CD4-positive, alpha-beta T cell (primary cell): ENCODE measurements at places on chromosomes 12 and 14.

DNA sequence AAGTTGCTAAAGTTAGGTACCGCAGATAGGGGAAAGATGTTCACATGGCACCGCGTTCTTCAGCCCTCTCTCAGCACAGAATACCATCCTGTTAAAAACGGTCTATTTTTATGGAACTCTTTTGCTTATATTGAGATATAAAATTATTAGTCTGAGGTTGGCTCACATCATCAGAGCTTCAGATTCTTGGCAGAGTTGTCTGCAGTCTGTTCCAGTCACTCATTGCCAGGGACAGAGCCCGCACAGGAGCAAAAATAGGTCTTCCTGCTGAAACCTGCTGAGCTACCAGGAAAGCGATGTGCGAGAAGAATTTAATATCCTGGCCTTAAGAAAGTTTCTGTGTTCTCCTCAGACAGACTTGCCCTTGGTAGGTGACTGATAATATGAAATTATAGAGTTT lies 249.8 kb downstream of the VRK1 start:
- H3K36me3 ChIP-seq: no peaks in the 10 kb centered on the region
- H3K4me3 ChIP-seq: no peak overlapping the region
- DNase-seq: no peak
- H3K27ac ChIP-seq: no peak overlapping the region
- no peaks in the 10 kb centered on the region for H3K4me1 ChIP-seq

- H3K4me3 ChIP-seq: no peak overlapping the region
- no peaks in the 10 kb centered on the region for H3K36me3 ChIP-seq
- no peak overlapping the region for H3K27ac ChIP-seq
- H3K27me3 ChIP-seq: no peaks in the 10 kb centered on the region
- no peaks in the 10 kb centered on the region for H3K4me1 ChIP-seq
These were observed 211.0 kb upstream of the FAR2 start for GRCh38 chr12:28938056-28938455.

- H3K4me3 ChIP-seq: peak overlapping the region; percentile 49
- no peaks in the 10 kb centered on the region for H3K36me3 ChIP-seq
- H3K4me1 ChIP-seq: peaks cover 31% of the 10 kb centered on the region
These were observed 50.4 kb downstream of the DYRK2 start for GRCh38 chr12:67698672-67699581.

DNA sequence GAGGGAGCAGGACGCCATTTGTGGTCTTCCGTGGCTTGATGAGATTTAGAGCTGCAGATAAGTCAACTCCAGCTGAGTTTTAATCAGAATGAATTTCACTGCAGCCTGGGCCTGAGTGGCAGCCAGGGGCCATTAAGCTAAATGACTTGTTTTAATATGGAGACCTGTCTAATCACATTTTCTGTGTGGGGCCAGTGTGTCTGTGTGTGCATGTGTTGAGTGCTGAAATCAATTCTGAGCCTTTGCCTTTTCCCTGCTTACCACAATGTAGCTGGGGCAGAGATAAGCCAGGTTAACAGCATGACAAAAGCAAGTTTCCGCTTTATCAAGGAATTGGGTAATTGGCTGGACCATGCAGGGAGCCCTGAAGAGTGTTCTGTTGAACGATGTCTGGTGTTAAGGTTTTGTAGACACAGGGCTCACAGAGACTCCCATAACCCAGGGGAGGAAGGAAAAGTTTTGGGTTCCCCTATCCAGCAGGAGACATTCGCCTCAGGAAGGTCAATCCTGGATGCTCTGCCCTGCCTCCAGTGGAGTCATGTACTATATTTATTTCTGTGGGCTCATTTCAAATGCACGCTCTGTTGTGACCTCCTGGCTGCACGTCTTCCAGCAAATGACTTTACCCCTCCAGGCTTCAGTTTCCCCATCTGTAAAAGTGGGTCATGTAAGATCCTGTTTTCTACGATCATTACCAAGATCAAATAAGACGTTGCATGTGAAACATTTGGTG lies 24.2 kb downstream of the RPH3A start:
- no peak for DNase-seq
- no peak overlapping the region for H3K4me3 ChIP-seq
- H3K27me3 ChIP-seq: peaks cover 6% of the 10 kb centered on the region

DNA sequence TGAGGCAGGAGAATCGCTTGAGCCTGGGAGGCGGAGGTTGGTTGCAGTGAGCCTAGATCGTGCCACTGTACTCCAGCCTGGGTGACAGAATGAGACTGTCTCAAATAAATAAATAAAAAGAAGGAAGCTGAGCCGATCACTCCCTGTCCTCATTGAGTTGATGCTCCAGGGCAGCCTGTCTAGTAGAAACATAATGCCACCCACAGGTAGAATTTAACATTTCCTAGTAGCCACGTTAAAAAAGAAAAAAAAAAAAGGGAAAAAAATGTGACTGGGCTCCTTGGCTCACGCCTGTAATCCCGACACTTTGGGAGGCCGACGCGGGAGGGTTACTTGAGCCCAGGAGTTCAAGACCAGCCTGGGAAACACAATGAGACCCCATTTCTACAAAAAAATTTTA lies 135.7 kb downstream of the SCARB1 start:
- no peaks in the 10 kb centered on the region for H3K4me1 ChIP-seq
- H3K27ac ChIP-seq: no peak overlapping the region
- DNase-seq: no peak
- H3K36me3 ChIP-seq: no peaks in the 10 kb centered on the region
- no peak overlapping the region for H3K4me3 ChIP-seq
